ENCODE measurements at places on chromosomes 5 and 9. TPM values are rescaled to one million over a fixed set of nuclear protein-coding genes. Genes with fewer than 3 reads are reported as not detected.

GRCh38 chr5:146042628-146043279 is 62.6 kb downstream of the PLAC8L1 start:
- DNase-seq, result peak; percentile 55

DNA sequence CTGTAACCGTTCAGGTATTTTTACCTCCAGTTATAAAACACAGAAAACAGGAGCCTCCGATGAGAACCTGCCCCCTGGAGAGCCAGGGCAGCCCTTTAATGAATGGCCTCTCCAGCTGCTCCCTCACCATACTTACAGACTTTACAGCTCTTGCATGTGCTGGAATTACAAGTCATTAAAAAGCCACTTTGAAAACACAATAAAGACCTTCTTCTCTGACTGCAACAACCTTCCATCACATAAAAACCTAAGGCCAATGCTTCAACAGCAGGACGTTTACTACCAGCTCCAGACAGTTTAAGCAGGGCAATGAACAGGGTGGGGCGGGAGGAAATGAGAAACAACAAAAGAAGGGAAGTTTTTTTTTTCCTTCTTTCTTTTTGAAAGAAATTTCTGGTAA is 213.8 kb downstream of the MLLT3 start:
- peak; percentile 70 for DNase-seq

GRCh38 chr5:125555591-125555990 is 809.2 kb upstream of the ZNF608 start:
- DNase-seq, result no peak

DNA sequence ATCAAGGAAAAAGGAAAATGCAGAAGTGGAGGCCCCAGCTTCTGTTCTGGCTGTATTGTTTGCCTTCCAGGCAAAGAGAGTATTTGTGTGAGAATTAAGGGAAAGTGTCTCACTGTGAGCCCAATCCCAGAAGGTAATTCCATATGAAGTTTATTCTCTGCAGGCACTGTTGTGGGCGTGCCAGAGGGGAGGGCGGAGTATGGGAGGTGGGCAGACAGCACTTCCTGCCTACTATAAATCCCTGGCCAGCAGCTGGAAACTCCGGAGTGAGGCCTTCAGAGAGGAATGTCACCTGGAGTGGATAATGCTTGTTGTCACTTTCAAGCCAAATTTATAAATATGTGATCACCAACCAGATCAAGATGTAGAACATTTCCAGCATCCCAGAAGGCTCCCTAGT is 209.5 kb downstream of the ARHGAP26 start:
- DNase-seq, result peak; percentile 70

DNA sequence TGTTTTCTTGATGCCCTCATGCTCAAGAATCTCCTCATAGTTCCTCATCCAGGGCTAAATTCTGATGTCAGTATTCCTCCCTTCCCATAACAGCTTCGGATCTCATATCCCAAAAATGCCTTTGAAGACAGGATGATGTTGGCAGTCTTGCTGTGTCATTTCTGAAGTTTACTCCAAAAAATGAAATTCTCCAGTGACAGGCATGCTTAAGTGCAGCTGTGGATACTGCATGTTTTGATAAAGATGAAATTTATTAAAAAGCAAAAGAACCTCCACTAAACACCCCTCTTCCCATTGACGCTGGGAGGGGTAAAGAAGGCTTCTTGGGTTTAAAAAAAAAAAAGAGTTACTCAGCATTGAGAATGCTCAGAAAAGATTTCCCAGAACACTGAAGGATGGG is 43.1 kb downstream of the NDST1 start:
- no peak for DNase-seq

- no peak for DNase-seq
Observed at GRCh38 chr5:107875833-107876232, 205.1 kb upstream of the EFNA5 start.

DNA sequence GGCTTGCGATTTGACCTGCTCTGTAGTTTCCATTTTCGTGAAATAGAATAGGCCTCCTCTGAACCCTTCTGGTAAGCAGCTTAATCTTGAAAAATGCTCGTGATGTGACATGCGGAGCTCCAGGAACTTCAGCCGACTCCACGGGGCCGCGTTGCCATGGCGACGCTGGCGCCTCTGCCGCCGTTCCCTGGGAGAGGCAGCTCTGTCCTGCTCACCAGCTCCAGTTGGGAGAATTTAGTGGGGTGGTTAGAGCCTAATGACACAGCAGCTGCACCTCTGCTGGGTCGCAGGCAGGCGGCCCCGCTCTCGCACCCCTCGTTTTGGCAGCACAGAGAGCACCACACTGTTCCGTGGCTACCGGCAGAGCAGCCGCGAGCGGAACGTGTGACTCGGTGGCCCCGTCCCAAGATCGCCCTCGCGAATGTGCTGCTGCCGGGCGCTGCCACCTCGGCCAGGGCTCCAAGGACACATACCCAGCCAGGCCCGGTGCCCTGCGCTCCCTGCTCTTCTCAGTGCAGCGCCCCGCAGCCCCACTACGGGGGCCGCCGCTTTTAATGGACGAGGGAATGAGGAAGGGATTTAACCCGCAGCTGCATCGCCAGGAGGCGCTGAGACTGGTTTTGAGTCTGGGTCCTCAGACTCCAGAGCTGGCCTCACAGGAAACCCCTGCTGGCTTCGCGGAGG is 131.2 kb upstream of the LMX1B start:
- DNase-seq, result no peak

GRCh38 chr5:131272724-131273123 is 8.9 kb downstream of the CDC42SE2 start:
- no peak for DNase-seq

GRCh38 chr9:94867842-94868312 is 141.4 kb downstream of the AOPEP start:
- no peak for DNase-seq

DNA sequence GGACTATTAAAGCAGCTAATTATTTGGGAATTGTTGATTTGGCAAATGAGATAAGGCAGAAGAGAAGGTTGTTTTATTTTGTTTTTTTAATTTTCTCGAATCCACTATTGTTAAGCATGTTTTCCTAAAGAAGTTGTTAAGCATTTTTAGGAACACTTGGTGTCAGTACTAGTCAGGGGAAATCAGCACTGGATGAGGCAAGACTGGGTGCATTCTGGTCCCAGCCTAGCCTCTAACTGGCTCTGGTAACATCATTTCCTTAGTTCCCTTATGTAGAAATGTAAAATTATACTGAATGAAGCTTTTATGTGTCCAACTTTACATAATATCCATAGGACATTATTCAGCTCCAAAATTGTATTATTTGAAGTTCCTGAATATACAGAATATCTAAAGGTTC is 196.1 kb downstream of the PCSK5 start:
- no peak for DNase-seq

GRCh38 chr5:155004138-155004744 is 9.3 kb upstream of the KIF4B start:
- DNase-seq, result no peak

DNA sequence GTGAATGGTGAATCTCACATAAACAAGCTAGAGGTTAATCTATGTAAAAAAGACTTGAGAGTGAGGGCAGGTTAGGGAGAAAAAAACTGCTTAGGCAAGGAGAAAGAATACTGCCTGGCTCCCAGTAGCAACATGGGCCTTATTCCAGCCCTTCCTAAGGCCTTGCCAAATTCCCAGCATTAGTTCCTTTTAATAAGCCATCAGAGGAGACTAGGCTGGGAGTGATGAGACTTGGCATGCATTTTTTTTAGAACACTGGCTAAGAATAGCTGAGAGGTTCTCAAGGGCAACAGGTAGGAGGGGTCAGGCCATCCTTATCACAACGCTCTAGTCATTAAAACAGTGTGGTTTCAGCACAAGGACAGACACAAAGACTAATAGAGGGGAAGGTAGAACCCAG is 20.9 kb upstream of the ZBTB43 start:
- DNase-seq, result no peak

- DNase-seq, result no peak
Observed at GRCh38 chr9:90966031-90966290, 164.3 kb downstream of the SYK start.

GRCh38 chr9:15401266-15401665 is 21.4 kb upstream of the SNAPC3 start:
- no peak for DNase-seq

GRCh38 chr5:158998793-158999325 is 100.9 kb downstream of the EBF1 start:
- no peak for DNase-seq

- no peak for DNase-seq
Observed at GRCh38 chr9:88971131-88971960, 19.9 kb upstream of the S1PR3 start.

DNA sequence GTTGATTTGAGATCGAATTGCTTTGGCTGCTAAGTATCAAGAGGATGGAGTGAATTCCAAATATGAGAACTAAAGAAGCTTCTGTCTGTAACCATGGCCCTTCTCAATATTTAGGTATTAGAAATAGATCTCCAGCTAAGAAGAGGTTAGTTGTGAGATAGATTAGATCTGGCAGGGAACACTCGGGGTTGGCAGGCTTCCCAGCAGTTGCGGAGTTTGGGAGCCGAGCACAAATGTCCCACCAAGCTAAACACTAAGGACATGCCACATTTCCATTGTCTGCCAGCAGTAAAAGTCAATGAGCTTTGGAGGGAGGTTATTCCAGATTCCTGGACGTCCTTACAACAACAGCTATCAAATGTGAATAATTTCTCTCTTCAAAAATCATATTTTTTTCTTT is 85.8 kb downstream of the TAF11L14 start:
- DNase-seq, result no peak

DNA sequence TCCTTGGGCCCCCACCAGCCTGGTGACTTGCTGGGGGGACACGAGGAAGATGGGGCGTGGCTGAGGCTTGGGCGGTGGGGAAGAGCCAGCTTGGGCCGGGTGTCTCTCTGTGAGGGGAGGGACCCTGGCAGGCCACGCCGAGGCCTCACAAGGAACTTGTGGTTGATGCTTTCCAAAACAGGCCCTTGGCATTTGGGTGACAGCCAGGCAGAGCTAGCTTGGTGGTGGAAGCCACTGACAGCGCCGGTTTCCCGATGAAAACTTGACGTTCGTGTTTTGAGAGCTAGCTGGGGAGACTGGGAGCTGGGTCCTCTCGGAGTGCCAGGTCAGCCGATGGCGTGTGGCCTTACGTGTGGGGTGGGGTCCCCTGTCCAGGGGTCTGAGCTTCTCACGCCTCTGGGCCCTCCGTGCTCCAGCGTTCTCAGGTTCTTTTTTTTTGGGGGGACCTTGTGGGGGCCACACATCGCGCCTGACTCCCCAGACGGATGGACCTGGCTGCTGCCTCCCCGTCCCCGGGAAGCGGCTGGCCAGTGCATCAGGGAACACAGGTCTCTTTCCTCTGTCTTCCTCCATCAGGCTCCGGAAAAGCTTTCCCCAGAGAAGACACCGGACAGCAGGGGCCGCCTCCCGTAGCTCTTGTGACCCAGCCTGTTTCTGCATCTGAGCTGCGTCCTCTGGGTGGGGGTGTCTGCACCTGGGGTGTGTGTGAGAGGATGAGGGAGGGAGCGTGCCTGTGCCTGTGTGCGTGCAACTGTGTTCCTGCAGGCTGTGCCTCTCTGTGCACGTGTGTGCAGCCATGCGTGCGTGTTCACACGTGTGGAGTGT is 129.3 kb upstream of the LPCAT1 start:
- peak; percentile 17 for DNase-seq

GRCh38 chr5:135937245-135937911 is 17.4 kb downstream of the LECT2 start:
- no peak for DNase-seq

- DNase-seq, result no peak
Observed at GRCh38 chr5:107840592-107840991, 169.9 kb upstream of the EFNA5 start.

- DNase-seq, result no peak
Observed at GRCh38 chr9:16271967-16272366, 598.5 kb downstream of the BNC2 start.

GRCh38 chr9:84940294-84940693 is 270.8 kb downstream of the NTRK2 start:
- no peak for DNase-seq

DNA sequence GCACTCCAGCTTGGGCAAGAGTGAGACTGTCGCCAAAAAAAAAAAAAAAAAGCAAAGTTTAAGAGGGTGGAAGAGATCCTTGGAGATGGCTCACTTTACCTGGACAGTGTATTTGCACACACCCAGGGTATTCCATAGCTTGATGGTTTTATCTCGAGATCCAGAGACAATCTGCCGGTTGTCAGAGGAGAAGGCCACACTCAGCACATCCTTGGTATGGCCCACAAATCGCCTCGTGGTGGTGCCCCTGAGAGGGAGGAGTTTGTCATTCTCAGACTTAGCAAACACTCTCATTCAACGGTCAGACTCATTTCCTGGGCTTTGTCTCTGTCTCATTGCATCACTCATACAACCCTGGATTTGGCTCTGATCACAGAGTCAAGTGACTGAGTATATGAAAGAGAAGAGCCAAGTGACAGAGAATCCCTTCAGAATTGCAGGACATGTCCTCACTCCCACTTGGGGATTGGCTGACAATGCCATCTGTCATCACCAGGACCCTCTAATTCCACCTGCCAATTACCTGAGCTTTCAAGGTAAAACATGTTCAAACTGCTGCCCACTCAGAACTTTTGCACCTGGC is 2.2 kb downstream of the RACK1 start:
- DNase-seq, result no peak

DNA sequence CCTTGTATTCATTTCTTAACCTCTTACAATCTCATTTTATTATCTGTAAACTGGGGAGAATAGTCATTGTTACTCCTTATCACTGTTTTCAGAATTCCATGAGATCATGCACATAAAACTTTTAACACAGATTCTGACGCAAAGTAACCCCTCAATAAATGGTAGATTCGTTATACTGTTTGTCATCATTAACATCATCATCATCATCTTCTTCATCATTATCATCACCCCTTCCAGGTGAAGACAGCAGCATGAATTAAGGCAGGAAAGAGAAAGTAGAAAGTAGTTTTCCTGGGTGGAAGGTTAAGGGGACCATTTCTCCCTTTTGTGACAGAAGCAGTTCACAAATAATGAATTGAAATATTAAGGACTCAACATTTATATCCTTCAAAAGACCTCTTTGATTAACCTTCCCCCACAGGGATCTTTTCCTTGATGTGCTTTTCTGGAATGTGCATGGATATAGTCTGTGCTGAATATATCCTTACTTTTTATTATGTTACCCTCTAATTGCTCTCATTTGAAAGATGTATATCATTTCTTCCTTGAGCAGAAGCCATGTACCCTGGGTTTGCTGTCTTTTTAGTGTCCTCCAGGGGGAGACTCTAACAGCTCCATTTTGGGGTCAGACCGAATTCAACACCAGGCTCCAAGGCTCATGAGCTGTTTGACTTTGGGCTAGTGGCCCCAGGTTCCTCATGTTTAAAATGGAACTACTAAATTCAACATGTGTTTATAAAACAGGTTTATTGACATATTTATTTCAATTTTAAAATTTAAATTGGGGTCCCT is 1029.9 kb upstream of the WWC1 start:
- no peak for DNase-seq

- no peak for DNase-seq
Observed at GRCh38 chr5:136201870-136202269, 8.9 kb upstream of the SMIM32 start.

The WNT8A gene
- total RNA-seq, result not detected

The BSPRY gene
- 34.2 TPM for total RNA-seq

The FNIP1 gene
- 41.2 TPM for total RNA-seq

The TBC1D13 gene
- 17.4 TPM for total RNA-seq

The RGP1 gene
- total RNA-seq, result 53.9 TPM

The HAVCR2 gene
- total RNA-seq, result 1.3 TPM

The FGFR4 gene
- total RNA-seq, result 118 TPM

The ASPN gene
- total RNA-seq, result 0.40 TPM

The LRRC26 gene
- total RNA-seq, result 64.6 TPM

The TERT gene
- 0.72 TPM for total RNA-seq

The INSL4 gene
- total RNA-seq, result not detected

The FGD3 gene
- 1.8 TPM for total RNA-seq

The STXBP1 gene
- 15.8 TPM for total RNA-seq

The PDE6A gene
- total RNA-seq, result 1.5 TPM

The RASGEF1C gene
- total RNA-seq, result not detected

The SNCAIP gene
- total RNA-seq, result 0.84 TPM

The SYK gene
- total RNA-seq, result 58.1 TPM

The ATP6V1G1 gene
- 59.4 TPM for total RNA-seq

All from colonic mucosa (tissue), 4 donors.